Stimulated activated CD8-positive, alpha-beta memory T cell treated with anti-CD3 and anti-CD28 coated beads, Interleukin-4, amount 100 ng/mL, for 4 hours (primary cell): ENCODE measurements at places on chromosomes 4 and X.

GRCh38 chrX:131729295-131729694 is 185.4 kb downstream of the OR13H1 start:
- DNase-seq: peak; percentile 63

- no peak for DNase-seq
Measured at GRCh38 chr4:144611850-144612249, 34.1 kb upstream of the HHIP start.

DNA sequence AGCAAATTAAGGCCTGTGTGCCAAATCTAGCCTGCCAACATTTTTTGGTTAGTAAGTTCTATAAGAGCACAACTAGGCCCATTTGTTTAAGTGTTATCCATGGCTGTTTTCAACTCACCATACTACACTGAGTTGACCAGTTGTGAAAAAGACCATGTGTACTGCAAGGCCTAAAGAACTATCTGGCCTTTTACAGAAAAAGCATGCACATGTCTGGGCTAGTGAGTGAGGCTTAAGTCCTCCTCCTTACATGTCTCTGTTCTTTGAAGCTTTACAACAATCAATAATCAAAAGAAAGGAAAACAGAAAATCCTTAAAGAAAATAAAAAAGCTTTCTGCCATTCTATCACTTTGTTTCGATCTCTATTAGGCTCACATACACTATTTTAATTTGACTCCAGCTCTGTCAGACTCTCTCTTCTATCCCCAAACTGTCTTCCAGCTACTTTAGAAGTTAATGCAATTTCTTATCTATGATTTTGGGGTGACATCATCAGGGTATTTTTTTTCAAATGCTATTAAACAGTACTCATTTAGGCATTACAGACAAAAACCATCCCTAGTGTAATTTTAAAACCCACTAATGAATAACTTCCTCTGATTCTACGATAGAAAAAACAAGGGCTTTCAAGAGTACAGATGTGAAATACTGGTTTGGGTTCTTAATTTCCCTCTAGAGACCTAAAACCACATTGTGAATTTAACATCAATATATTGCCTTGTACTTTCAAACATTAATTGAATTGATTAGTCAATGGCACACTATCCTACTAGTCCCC is 161.8 kb downstream of the MAB21L2 start:
- no peak for DNase-seq

- DNase-seq: no peak
Measured at GRCh38 chrX:47514533-47515235, 31.7 kb upstream of the ZNF41 start.

DNA sequence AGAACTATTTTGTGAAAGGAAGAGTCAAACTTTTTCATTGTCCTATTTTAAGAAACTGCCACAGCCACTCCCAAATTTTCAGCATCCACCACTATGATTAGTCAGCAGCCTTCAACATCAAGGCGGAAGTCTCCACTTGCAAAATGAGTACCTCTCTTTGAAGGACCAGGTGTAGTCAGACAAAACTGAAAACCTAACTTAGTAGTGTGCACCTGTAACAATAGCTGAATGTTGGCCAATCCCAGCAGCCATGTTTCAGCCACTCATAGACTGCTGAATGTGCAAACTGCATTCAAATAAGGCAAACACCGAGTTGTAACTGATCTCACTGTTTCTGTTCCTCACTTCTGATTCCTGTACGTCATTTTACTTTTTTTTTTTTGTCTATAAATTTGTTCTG is 341.1 kb downstream of the IL15 start:
- DNase-seq: no peak
